Tracheal epithelial cell (primary cell): ENCODE measurements at places on chromosomes 2 and 18. TPM values are rescaled to one million over a fixed set of nuclear protein-coding genes. Genes with fewer than 3 reads are reported as not detected.

Gene NR4A2
- 0.24 and 0.43 TPM in 2 replicates for total RNA-seq

Gene CUL3
- 49.9 and 61.6 TPM in 2 replicates for total RNA-seq

Gene TUBB8B
- 0.24 TPM in 1 of 2 replicates, not detected in the other for total RNA-seq

Gene CD207
- not detected in 2 replicates for total RNA-seq

Gene GREB1L
- 2.1 and 2.7 TPM in 2 replicates for total RNA-seq

Gene SP140L
- total RNA-seq, result 3.0 and 3.6 TPM in 2 replicates

Gene B3GNT7
- 0.21 and 1.7 TPM in 2 replicates for total RNA-seq

Gene AGAP1
- 14.0 and 16.0 TPM in 2 replicates for total RNA-seq

Gene ST6GAL2
- total RNA-seq, result under 0.01 TPM in 1 of 2 replicates, not detected in the other

Gene GPC1
- total RNA-seq, result 130 and 172 TPM in 2 replicates

Gene TCF23
- total RNA-seq, result not detected in 2 replicates

Gene FBXO48
- total RNA-seq, result 0.24 and 0.64 TPM in 2 replicates

Gene COLEC11
- not detected in 2 replicates for total RNA-seq

Gene CRYBA2
- total RNA-seq, result not detected in 2 replicates

Gene ALKAL2
- total RNA-seq, result 2.2 TPM in 1 of 2 replicates, not detected in the other

Gene KIAA2012
- not detected in 2 replicates for total RNA-seq

Gene MAP3K19
- total RNA-seq, result under 0.01 TPM in 1 of 2 replicates, not detected in the other

Gene C2orf69
- 10.0 and 11.3 TPM in 2 replicates for total RNA-seq

Gene MEIS1
- total RNA-seq, result 8.9 and 26.4 TPM in 2 replicates

Gene ZNF397
- 10.1 and 11.1 TPM in 2 replicates for total RNA-seq

Gene SFT2D3
- 2.7 and 8.3 TPM in 2 replicates for total RNA-seq

Gene GKN2
- total RNA-seq, result not detected in 2 replicates

Gene CYS1
- total RNA-seq, result 0.43 and 8.4 TPM in 2 replicates

Gene TPO
- total RNA-seq, result not detected in 2 replicates

Gene ATP6V1C2
- total RNA-seq, result 0.24 and 0.43 TPM in 2 replicates

Gene LYG2
- not detected in 2 replicates for total RNA-seq

Gene DNER
- 1.2 and 2.6 TPM in 2 replicates for total RNA-seq

Gene CCDC195
- not detected in 2 replicates for total RNA-seq

Gene TCF7L1
- total RNA-seq, result 0.64 and 1.7 TPM in 2 replicates

Gene PDCL3
- total RNA-seq, result 13.9 and 20.5 TPM in 2 replicates

Gene STK25
- 218 and 360 TPM in 2 replicates for total RNA-seq

Gene COL3A1
- 0.43 and 2.7 TPM in 2 replicates for total RNA-seq

Gene CEP192
- 26.5 and 33.2 TPM in 2 replicates for total RNA-seq

Gene ZCCHC2
- total RNA-seq, result 10.6 and 13.4 TPM in 2 replicates

Gene C1GALT1C1L
- not detected in 2 replicates for total RNA-seq

Gene SIGLEC15
- total RNA-seq, result 1.2 TPM in 1 of 2 replicates, not detected in the other

Gene SH3BP4
- 26.0 and 32.8 TPM in 2 replicates for total RNA-seq

Gene FRZB
- under 0.01 TPM in 1 of 2 replicates, not detected in the other for total RNA-seq

Gene SERPINB7
- total RNA-seq, result 35.4 and 53.0 TPM in 2 replicates

Gene NDC80
- 1.9 and 2.4 TPM in 2 replicates for total RNA-seq
